Fibroblast of lung (primary cell): ENCODE measurements at places on chromosomes 2 and 18.

- no peak for DNase-seq
These were observed 52.5 kb upstream of the SLC14A2 start for GRCh38 chr18:45562567-45563479.

DNA sequence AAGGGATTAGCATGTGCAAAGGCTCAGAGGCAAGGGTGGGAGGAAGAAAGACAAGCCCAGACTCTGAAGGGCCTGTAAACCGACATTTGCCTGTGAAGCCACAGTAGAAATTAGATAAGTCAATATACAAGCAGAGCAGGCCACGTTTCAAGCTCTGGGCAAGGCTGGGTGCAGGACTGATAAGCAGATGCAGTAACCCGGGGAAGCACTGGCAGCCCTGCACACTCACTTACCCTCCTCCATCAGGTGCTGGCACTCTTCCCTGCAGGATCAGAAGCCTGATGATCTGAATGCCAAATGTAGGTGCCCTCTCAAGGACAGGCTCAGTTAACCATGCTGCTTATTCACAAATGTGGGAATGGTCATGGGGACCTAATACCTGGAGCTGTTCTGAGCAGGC, 46.3 kb upstream of the RAB12 start:
- DNase-seq, result no peak

DNA sequence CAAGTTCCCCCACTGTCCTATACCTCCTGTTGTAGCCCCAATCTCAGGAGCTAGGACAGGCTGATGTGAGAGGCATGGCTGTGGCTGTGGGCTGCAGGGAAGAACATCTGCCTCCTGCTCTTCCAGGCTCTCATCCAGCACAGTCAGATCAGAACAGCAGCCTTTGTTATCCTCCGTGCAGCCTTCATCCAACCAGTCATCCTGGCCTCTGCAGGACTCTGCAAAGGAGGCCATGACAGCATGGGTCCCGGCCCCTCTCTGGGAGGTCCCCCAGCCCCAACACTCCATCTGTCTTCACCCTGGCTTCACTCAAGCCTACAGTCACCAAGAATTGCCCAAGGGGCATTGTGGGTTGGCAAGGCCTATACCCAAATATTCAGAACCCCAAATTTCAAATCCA, 223.2 kb upstream of the COPS8 start:
- no peak for DNase-seq

DNA sequence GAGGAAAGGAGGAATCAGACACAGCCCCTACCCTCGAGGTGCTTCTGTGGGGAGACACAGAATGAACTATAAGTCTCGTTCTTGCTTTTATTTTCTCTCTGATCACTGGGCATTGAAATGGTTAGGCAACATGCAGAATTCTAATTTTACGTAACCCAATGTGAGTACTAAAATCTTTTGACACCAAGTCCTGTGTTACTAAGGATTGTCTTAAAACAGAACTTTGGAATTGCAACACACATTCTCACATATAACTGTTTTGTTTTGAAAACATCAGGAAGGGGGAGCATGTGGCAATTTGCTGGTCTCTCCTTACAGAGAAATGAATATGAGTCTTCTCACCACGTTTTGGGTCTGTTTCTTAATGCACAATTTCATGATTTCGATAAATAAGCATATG, 23.6 kb upstream of the SULT1C4 start:
- DNase-seq, result no peak

- DNase-seq, result no peak
These were observed 28.3 kb downstream of the DPYSL5 start for GRCh38 chr2:26876260-26876659.
